HFFc6 (cell line): ENCODE measurements at places on chromosomes 13 and 19.

DNA sequence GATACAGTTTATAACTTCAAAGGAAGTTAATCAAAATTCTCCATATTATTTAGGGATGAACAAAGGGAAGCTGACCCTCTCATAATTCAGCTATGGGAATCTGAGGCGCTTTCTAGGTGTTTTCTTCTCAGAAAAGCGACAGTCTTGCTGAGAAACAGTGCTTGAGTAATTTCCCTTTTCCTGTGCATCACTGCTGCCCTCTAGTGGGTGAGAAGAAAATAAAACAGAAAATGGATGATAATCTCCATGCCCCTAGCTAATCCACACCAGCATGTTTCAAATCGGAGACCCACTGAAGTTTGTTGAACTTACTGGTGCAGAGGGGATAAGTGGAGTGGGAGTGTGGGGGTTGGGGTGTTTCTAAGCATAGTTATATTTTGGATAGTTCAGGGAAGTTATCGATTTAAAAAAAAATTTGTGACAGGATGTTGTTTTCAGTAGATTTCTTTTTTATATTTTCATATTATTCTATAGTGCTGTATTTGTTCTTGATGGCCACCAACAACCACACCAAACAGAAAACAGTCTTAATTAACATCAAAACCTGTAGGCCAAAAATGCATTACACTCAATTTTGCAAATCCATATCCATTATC lies 21.4 kb downstream of the LCP1 start:
- peak; percentile 39 for DNase-seq

DNA sequence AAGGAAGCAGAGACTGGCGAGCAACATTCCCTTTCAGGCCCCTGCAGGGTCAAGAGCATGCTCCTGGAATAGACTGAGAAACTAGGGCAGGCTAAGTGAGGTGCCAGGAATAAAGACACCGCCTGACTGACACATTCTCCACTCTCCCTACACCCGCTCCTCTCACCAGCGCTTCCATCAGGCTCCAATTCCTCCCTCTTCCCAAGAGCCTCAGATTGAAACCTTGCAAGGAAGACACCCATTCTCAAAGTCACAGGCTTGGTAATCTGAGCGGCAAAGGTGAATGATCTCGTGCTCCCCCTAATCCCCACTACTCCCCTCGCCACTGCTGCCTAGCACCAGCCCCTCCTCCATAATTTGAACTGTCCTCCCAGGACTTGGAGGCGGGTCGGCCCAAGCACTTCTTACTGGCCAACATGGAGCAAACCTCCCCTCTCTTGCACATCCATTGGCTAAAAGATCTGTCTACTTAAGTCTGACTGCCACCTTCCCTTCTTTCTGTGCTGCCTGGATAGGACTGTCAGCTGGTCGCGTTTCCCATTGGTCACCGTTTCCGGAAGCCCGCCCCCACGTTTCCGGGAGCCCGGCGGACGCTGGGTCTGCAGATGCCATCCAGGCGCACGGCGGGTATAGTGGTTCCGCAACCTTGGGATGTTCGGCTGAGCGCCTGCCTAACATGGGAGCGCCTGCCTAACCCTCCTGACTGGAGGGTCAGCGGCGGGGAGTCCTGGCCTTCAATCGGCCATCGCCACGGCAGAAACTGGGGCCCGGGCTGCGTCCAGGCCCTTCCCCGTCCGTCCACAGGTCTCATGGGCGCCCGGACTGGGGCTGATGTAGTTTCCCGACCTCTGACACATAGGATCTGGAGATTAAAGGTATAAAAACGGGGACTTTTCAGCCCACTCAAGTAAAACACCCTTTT lies 33.6 kb downstream of the ZNF383 start:
- peak; percentile 50 for DNase-seq

- no peak for DNase-seq
These were observed 1.1 kb downstream of the KMT5C start for GRCh38 chr19:55340784-55341147.

- DNase-seq = no peak
These were observed 177.3 kb downstream of the TSHZ3 start for GRCh38 chr19:31171936-31172335.

DNA sequence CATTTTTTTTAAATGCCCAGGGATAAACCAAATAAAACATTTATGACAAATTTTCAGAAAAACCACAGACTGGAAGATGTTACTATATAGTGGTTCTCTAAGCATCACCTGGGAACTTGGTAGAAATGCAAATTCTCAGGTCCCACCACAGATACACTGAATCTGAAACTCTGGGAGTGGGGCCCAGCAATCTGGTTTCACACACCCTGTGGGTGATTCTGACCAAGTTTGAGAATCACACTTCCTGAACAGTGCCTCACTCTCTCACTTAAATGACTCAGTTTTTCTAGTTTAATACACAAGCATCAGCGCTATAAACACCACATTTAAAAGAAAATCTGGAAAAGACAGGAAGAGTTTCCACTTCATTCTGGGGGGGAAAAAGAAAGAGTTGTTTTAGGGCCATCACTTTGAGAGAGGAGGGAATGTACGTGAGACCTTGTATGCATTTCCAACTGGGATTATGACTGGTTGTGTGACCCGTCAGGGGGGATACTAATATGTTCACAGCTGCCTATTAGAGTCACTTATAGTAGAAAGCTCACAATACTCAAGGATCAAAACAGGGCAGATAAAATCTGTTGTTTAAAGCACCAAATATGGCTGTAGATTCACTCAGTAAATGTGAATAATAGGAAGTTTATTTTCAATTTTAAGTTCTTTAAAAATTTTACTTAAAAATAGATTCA lies 567.7 kb downstream of the GPC6 start:
- DNase-seq = no peak

- DNase-seq = no peak
These were observed 107.8 kb upstream of the ATXN8OS start for GRCh38 chr13:69999875-70000274.

- DNase-seq = peak; percentile 37
These were observed 52.8 kb downstream of the SLC6A16 start for GRCh38 chr19:49272204-49272603.

DNA sequence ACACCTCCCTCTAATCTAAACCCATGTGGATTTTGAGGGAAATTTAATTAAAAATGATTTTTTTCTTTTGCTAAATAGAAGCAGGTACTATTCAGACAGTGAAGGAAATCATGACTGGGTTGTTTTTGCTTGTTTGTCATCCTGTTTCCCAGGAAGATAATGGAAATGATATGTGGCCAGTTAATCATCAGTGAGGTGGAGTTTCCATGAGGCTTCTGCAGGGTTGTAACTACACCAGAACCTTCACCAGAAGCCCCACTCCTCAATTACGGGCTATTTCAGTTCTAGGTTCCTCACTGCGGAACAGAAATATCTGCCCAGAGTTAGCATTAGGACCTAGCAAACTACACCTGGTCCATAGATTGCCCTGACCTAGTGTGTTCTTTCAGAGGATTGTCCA lies 394.0 kb downstream of the DLEU7 start:
- no peak for DNase-seq

DNA sequence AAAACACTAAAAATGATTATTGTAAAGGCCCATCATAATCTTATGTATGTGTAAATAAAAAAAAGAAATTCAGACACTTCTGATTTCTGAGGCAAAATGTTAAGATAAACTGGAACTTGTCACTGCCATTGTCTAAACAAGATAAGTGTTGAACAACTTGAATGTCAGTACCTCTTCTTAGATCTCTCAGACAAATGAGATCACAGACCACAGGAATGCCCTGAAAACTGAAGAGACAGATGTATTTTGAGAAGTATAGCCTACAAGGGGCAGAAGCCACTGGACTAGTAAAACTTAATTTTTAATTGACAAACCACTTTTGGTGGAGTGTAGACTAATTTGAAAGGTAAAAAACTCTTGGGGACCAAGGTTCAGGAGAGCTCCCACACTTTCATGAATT lies 375.5 kb upstream of the SLITRK5 start:
- no peak for DNase-seq

DNA sequence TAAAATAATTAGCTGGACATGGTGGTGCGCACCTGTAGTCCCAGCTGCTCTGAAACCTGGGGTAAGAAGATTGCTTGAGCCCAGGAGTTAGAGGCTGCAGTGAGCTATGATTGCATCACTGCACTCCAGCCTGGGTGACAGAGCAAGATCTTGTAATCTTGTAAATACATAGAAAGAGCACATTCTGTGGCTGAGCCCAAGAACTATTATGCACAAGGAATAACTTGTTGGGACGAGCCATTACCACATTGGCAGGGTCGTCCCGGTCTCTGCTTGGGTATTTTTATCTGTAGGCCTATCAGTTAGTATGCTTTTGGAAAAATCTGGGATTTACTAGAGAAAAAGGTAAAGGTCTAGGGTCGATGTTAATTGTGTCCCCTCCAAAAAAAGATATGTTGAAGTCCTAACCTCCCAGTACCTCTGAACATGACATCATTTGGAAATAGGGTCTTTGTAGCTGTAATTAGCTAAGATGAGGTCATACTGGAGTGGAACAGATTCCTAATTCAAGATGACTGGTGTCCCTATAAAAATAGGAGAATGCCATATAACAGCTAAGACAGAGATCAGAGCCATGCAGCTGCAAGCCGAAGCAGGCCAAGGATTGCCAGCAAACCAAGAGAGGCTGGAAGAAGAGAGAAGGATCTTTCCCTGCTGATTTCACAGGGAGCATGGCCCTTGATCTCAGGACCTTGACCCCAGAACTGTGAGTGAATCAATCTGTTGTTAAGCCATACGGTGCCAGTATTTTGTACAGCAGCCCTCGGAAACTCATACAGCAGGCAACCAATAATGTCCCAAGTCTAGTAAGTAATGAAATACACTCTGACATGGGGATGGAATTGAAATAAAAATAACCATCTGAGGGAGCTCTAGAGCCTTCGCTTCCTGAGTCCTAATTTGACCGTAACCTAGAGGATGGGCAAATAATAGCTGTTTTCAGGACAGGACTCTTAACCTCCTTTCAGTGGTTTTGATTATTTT lies 77.0 kb downstream of the TM9SF2 start:
- no peak for DNase-seq

- DNase-seq = no peak
These were observed 50.5 kb downstream of the SLITRK1 start for GRCh38 chr13:83831796-83832195.

GRCh38 chr19:8127311-8127710 lies 22.1 kb downstream of the FBN3 start:
- no peak for DNase-seq

- peak; percentile 80 for DNase-seq
These were observed 1.4 kb upstream of the CCDC97 start for GRCh38 chr19:41308450-41309179.

DNA sequence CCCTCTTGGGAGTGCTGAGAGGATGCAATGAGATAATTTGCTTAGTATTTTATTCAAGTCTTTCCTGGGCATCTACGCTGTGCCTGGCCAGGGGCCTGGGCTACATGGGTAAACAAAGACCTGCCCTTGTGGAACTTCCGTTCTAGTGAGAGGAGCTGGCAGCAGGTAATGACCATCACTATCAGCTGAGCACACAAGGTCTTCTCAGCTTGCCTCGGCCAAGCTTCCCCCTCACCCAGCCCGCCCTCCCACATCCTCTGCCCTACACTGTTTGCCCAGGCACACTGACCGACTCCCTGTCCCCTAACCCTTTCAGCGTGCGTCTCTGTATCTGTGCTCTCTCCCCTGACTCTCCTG lies 8.6 kb upstream of the FKRP start:
- DNase-seq = no peak

GRCh38 chr13:90896002-90896401 lies 451.5 kb upstream of the MIR17HG start:
- no peak for DNase-seq

- DNase-seq = no peak
These were observed 133.0 kb upstream of the FRY start for GRCh38 chr13:31898378-31899071.

GRCh38 chr19:40610396-40611064 lies 9.4 kb downstream of the LTBP4 start:
- DNase-seq = no peak

DNA sequence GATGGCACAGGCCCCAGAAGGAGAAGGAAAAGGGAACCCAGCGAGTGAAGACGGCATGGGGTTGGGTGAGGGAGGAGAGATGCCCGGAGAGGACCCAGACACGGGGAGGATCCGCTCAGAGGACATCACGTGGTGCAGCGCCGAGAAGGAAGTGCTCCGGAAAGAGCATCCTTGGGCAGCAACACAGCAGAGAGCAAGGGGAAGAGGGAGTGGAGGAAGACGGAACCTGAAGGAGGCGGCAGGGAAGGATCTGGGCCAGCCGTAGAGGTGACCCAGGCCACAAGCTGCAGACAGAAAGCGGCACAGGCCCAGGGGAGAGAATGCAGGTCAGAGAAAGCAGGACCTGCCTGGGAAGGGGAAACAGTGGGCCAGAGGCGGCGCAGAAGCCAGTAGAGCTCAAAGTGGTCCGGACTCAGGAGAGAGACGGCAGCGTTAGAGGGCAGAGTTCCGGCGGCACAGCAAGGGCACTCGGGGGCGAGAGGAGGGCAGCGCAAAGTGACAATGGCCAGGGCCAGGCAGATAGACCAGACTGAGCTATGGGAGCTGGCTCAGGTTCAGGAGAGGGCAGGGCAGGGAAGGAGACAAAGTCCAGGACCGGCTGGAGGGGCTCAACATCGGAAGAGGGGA lies 1.1 kb downstream of the PPP1R12C start:
- DNase-seq = peak; percentile 73

DNA sequence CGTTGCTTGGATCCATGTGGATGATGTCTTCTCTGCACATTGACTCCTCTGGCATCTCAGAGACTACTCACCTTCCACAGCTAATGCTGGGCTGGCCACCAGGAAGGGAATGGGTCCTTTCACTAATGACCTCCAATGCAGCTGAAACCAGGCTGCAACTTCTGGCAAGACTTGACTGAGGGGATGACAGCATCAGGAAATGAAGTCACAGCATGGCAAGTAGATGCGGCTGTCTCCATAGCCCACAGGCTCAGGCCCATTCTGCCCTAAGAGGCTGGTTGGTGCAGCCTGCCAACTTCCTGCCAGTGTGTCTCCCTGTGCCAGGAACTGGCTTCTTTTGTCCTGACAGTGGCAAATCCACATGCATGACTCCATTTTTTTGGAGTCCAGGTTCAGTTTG lies 467.3 kb downstream of the TSHZ3 start:
- DNase-seq = no peak

- no peak for DNase-seq
These were observed 24.0 kb upstream of the OLFM4 start for GRCh38 chr13:53004573-53004972.

- DNase-seq = no peak
These were observed 80.4 kb upstream of the TRPC4 start for GRCh38 chr13:37950016-37950415.

DNA sequence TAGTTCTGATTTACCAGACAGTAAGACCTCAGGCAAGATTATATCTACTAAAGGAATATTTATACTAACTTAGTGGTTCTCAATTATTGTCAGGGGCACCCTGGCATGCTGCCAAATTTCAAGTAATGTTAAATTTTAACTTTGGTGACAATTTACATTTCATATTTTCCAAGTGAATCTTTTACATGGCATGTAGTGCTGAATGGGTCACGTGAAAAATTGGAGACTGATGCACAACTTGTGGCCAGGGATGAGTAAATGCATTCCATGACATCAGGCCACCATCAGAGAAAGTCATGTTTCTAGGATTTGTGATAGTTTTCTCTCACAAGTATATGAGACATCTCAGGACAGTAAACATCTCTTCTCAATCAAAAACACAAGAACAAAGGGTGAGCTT lies 202.6 kb upstream of the SOX21 start:
- no peak for DNase-seq

GRCh38 chr13:26760832-26761582 lies 421 bp upstream of the GPR12 start:
- no peak for DNase-seq

GRCh38 chr13:49435992-49436391 lies 7.9 kb downstream of the CAB39L start:
- DNase-seq = peak; percentile 49
